Placental epithelial cell (primary cell): ENCODE measurements at places on chromosomes 12 and 14. TPM values are rescaled to one million over a fixed set of nuclear protein-coding genes. Genes with fewer than 3 reads are reported as not detected.

The OR10G2 gene
- total RNA-seq, result not detected in 2 replicates

The DUSP6 gene
- 2.4 and 2.9 TPM in 2 replicates for total RNA-seq

The C12orf42 gene
- 0.43 and 0.79 TPM in 2 replicates for total RNA-seq

The KIF26A gene
- 1.6 and 2.3 TPM in 2 replicates for total RNA-seq

The BAG5 gene
- 18.5 and 24.5 TPM in 2 replicates for total RNA-seq

The ACYP1 gene
- 2.4 and 2.9 TPM in 2 replicates for total RNA-seq

The GLI1 gene
- total RNA-seq, result 0.39 and 0.76 TPM in 2 replicates

The PGF gene
- total RNA-seq, result under 0.01 TPM in 1 of 2 replicates, not detected in the other

The TDRD9 gene
- total RNA-seq, result 6.5 and 6.7 TPM in 2 replicates

The COQ6 gene
- 13.7 and 19.3 TPM in 2 replicates for total RNA-seq

The TMEM119 gene
- total RNA-seq, result 3.5 and 47.9 TPM in 2 replicates

The ATG14 gene
- 11.1 and 14.5 TPM in 2 replicates for total RNA-seq

The EXOC3L4 gene
- not detected in 2 replicates for total RNA-seq

The PLEKHG7 gene
- not detected in 2 replicates for total RNA-seq

The ADAMTS20 gene
- not detected in 2 replicates for total RNA-seq

The PRH2 gene
- total RNA-seq, result 1.1 and 1.2 TPM in 2 replicates

The OR4K17 gene
- not detected in 2 replicates for total RNA-seq

The P2RX7 gene
- total RNA-seq, result under 0.01 TPM in 1 of 2 replicates, not detected in the other

The ANKRD9 gene
- total RNA-seq, result 9.8 and 33.2 TPM in 2 replicates

The CRIP2 gene
- total RNA-seq, result 3.7 and 14.5 TPM in 2 replicates

The SLC6A15 gene
- 0.79 and 3.8 TPM in 2 replicates for total RNA-seq

The C12orf43 gene
- 8.5 and 9.8 TPM in 2 replicates for total RNA-seq

The PNP gene
- total RNA-seq, result 44.0 and 58.5 TPM in 2 replicates

The ANKRD33 gene
- not detected in 2 replicates for total RNA-seq

The GLIPR1L1 gene
- 0.79 TPM in 1 of 2 replicates, not detected in the other for total RNA-seq

The KLRC3 gene
- 0.33 and 1.2 TPM in 2 replicates for total RNA-seq

The TAS2R19 gene
- 4.7 and 6.2 TPM in 2 replicates for total RNA-seq

The ZNF839 gene
- 7.0 and 9.0 TPM in 2 replicates for total RNA-seq

The LMBR1L gene
- 41.3 and 81.3 TPM in 2 replicates for total RNA-seq
